MCF 10A (cell line): ENCODE measurements at places on chromosomes 5 and 9.
A peak's percentile ranks its signal among the peaks of the same experiment; 100 is the strongest.

DNA sequence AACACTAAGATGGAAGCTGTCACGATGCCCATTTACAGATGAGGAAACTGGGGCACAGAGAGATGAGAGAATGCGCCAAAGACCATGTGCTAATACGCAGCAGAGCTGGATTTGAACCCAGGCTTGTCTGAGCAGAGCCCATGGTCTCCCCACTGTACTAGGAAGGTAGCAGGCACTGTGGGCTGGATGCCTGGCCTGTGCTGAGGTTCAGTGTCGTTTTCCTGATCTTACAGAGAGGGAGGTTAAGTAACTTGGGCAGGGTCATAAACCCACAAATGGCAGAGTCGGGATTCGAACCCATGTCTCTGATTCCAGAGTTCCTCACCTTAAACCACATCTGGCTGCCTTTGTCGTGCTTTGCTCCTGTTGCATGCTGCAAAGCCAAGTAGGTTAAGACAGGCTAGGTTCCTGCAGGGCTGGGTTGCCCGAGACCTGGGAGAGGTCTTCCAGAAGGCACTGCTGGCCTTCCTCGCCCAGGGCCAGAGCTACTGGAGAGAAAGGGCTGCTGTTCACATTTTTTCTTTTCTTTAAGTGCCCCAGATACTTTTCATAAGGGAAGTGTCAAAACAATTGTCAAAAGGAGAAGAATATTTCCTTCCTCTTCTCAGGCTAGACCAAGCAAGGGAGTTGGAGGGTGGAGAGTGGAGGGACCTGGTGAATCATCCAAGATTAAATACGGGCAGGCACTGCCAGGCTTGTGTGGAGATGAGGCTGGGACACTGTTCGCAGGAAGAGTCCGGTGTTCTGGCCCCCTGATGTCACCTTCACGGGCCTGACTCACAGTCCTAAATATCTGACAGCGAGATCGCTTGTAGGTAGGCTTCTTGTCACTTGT lies 3.2 kb downstream of the NEK6 start:
- peak; percentile 72 for DNase-seq

GRCh38 chr5:154301726-154302125 lies 111.2 kb downstream of the GALNT10 start:
- DNase-seq: no peak

DNA sequence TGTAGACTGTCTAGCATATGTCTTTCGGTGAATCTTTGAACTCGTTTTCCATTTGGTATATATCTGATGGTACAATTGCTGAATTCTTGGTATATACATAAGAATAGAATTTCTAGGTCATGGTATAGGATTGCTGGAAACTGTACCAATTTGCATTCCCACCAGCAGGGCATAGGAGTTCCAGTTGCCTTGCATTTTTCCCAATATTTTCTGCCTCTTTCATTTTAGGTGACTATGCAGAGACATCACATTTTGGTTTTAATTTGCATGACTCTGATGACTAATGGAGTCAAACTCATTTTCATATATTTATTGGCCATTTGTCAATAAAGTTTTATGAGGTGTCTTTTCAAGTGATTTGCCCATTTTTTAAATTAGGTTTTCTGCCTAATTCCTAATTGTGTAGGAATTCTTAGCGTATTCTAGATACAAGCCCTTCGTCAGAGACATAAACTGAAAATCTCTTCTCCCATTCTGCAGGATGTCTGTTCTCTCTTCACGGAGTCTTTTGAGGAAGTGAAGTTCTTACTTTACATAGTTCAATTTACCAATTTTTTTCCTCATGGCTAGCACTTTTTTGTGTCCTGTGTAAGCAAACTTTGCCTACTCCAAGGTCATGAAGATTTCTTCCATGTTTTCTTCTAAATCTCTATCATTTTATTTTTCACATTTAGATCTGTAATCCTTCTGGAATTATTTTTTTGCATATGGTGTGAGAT lies 28.9 kb upstream of the PDCD1LG2 start:
- DNase-seq: no peak

DNA sequence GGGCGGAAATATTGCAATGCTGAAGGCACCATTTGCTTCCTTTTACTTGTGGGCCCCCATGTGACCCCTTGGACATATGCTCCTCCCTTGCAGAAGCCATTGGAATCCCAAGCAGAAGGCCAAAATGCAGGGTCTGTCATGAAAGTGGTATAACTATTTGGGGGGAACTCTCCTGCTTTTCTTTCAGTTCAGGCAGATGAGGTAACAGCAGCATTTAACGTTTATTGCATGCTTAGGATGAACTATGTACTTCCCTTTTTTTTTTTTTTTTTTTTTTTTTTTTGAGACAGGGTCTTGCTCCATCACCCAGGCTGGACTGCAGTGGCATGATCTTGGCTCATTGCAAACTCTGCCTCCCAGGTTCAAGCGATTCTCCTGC lies 7.8 kb downstream of the FOXI1 start:
- no peak for DNase-seq

GRCh38 chr5:154652746-154653417 lies 102.3 kb upstream of the LARP1 start:
- DNase-seq: peak; percentile 29

DNA sequence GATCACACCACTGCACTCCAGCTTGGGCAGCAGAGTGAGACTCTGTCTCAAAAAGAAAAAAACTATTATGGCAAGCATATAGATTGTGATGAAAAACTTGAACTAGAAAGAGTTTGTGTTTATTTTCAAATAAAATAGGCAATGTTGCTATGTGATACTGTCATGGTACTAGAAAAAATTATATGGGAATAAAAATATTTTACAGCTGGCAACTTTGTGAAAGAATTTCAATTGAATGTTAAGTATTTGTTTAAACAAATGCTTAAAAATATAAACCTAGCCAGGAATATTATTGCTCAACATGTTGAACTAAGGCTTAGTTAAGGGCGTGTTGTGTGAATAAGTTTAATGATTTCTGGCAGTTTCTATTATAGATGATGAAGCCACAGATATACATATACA lies 31.7 kb downstream of the HSDL2 start:
- DNase-seq: no peak

- no peak for DNase-seq
These were observed 144.9 kb downstream of the GIN1 start for GRCh38 chr5:102975045-102975444.

DNA sequence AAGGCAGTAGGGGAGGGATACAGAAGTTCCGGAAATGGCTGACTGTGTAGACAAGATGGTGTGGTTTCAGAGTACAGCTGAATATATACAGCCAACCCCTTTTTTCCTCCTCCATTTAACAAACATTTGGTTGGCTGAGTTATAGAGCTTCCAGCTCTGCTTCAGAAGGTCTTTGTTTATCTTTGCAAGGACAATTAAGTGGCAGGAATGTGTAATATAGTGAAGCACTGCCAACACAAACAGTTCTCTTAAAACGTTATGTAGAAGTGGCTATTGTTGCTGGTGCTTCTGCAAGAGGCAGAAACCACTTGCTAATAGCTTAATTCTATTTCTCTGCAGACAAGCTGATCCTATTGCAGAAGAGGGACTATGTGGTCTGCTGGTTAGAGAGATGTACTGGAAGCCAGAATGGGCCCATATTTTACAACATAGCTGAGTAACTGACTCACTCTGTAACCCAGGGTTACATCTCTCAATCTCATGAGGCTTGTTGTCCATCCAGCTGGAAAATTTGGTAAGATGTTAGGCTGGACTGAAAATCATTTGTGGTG lies 62.7 kb upstream of the OSMR start:
- DNase-seq: peak; percentile 85

DNA sequence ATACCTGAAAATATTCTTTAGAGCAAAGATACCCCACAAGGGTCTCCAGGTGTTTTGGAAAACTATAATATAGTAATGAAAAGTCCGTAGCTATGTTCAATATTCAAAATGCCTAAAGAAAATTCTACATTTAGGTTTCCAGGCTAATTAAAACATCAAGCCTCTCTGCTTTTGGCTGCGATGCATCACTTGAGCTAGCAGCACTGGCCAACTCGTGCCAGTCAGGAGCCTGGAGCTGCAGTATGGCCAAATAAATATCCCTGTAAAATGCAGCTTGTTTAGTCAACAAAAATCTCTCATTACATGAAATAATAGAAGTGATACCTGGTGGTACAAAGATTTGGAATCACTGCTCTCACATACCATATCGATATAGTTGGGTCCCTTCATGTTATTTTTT lies 181.1 kb downstream of the ELAVL2 start:
- no peak for DNase-seq

DNA sequence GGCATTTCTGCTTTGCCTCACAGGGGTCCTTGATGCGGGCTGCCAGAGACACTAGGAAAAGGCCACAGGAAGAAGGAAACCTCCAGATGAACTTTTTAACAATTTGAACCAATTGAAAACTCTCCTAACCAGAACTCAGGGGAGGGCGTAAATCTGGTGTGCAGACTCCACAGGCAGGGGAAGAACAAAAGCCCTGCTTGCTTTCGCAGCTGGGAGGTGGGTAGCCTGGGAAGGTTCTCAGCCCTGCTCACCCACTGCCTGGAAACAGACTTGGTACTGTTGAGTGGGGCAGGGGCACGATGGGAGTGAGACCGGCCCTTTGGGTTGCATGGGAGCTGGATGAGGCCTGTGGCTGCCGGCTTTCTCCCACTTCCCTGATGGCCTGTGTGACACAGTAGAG lies 237.8 kb upstream of the TLE4 start:
- no peak for DNase-seq

GRCh38 chr5:159010661-159011442 lies 88.9 kb downstream of the EBF1 start:
- DNase-seq: no peak

- DNase-seq: no peak
These were observed 141.2 kb upstream of the FOXD4L5 start for GRCh38 chr9:65426231-65426630.

GRCh38 chr5:124401476-124402143 lies 344.8 kb downstream of the ZNF608 start:
- DNase-seq: peak; percentile 9

GRCh38 chr5:113520429-113520828 lies 6.9 kb downstream of the YTHDC2 start:
- DNase-seq: peak; percentile 20
